MG63 (cell line): ENCODE measurements at places on chromosomes 4 and X. TPM values are rescaled to one million over a fixed set of nuclear protein-coding genes. Genes with fewer than 3 reads are reported as not detected.

HGFAC gene
- 0.53 TPM in 1 of 2 replicates, not detected in the other for total RNA-seq

DNA sequence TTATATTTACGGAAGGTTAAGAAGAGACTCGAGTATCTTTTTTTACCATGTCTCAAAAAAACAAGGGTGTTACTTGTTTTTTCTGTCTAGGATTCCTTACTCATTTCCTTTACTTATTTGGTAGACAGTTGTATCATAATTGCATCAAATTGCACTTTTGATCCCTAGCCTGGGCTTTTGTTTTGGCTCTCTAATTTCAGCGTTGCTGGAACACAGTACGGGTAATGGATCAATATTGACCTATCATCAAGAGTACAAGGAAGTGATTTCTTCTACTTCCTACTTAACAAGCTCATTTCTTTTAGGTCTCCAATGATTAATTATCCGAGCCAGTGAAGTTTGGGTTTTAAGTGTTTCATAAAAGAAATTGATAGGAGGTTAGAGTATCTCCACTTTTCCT lies 16.8 kb downstream of the AIMP1 start:
- DNase-seq: no peak

GRCh38 chr4:109215506-109215905 lies 87.0 kb downstream of the COL25A1 start:
- no peak for DNase-seq

- no peak for DNase-seq
Measured at GRCh38 chr4:15783676-15784075, 5.5 kb downstream of the CD38 start.

GRCh38 chr4:8775751-8776355 lies 95.8 kb downstream of the HMX1 start:
- DNase-seq: no peak

SPANXB1 gene
- total RNA-seq: not detected in 2 replicates

GRCh38 chrX:44953734-44954502 lies 80.9 kb downstream of the KDM6A start:
- no peak for DNase-seq

GRCh38 chr4:85474356-85474755 lies 594 bp upstream of the ARHGAP24 start:
- DNase-seq: no peak

GRCh38 chr4:83128240-83128929 lies 13.9 kb upstream of the PLAC8 start:
- DNase-seq: peak; percentile 17

GRCh38 chrX:7347465-7347864 lies 199.5 kb upstream of the PUDP start:
- no peak for DNase-seq

DNA sequence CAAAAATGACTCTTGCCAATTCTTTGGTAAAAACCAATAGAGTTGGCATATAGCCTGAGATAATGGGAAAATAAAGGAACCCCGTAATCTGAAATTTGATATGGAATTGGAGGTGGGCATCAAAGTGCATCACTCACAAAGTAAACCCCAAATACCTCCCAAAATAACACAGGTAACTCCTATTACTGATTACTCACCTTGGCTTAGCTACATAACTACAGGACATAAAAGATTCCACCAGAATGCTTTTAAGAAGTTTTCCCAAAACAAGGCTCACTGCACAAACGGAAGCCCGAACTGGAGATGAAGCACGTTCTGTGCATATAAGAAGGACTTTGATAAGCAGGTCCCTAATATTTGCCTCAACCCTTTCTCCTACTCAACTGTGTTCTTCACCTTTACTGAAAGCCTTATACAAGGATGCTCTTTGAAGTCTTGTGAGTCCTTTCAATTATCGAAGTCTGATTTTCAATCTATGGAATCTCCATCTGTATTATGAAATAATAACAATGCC lies 14.6 kb upstream of the ANXA10 start:
- no peak for DNase-seq

FGFR3 gene
- total RNA-seq: 0.07 and 8.9 TPM in 2 replicates

DNA sequence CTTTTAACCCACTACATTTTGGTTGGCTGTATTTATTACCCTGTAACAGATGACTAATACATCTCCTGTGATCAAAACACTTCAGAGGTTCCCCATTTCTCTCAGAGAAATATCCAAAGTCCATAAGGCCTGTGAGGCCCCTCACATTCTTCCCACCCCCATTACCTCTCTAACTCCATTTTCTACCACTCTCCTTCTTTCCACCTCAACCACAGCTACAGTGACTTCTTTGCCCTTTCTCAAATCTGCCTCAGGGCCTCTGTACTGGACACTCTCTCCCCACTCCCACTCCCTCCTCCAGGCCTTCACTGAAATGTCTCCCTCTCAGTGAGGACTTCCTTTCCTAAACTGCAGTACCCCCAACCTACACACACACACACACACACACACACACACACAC lies 8.4 kb upstream of the TMEM144 start:
- no peak for DNase-seq

DNA sequence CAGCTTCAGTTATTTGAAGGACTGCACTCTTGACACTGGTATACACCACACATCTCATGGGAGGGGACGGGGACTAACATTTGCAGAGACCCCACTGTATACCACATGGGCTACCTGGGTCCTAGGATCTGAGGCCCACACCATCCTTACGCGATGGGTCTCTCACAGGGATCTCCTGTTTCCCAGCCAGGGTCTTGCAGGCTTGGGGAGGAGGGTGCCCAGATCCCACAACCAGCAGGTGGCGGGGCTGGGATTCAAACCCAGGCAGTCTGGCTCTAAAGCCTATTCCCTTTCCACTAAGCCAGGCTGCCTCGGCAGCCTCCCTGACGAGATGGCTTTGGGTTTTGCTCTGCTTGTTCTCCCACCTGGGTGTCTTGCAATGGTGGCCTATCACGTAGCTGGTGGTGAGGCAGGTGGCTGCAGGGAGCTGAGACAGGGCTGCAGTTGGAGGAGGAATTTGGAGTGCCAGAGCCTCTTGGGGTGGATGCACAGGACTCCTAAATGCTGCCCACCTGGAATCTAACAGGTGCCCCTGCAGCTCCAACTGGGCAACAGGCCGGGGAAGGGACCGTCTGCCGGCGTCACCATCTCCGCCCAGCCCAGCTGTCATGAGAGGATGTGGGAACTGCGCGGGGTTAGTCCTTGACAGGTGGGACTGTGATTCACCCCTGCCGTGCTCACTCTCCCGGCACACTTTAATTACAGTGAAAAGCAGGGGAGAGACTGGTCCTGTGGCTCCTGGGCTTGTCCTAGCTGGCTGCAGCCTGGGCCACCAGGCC lies 110.7 kb downstream of the PSAPL1 start:
- DNase-seq: no peak

- DNase-seq: peak; percentile 71
Measured at GRCh38 chr4:7630568-7631287, 196.0 kb upstream of the PSAPL1 start.

DNA sequence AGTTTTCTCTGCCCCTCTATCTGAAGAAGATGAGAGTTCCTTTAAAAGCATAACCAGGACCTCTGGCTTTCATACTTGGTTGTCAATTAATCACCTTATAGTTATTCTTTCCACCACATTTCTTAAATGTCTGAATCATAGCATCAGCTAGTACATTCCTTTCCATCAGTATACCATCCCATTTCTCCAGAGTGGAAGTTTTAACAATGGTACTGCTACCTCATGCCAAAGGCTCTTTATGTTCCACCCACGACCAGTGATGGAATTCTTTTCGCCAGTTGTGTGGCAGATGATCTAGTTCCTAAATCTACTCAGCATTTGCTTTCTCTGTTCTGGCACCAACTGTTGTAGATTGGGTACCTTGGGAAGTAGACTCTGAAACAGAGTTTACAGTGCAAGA lies 379.8 kb downstream of the ZNF674 start:
- peak; percentile 57 for DNase-seq

DNA sequence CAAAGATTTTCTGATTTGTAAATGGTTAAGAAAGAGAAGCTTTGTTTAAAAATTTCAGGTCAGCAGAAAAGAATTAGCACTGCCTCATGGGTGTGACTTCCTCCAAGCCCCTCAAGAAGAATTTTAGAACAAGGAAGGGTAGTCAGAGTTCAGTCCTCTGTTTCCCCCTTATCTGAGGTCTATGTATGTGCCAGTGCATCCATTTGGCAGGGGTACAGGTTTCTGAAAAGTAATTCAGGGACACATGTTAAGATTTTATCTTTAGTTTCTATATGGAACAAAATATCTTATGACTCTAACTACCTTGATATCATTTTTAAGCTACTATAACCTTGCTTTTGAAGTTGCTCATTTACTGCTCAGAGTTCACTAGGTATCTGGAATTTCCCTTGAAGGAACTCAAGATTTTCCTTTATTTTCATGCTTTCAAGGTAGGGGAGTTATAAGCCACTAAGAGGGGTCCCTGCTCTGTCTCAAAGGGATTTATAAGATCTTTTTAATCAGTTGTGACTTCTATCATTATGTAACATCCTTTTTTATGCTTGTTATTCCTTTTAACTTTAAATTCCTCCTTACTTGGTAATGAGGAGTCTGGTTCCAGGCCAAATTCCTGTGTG lies 24.4 kb upstream of the PLK4 start:
- no peak for DNase-seq

GRCh38 chr4:36716874-36717273 lies 435.5 kb downstream of the DTHD1 start:
- no peak for DNase-seq

C4orf46 gene
- 96.1 and 152 TPM in 2 replicates for total RNA-seq

MAGEC3 gene
- total RNA-seq: not detected in 2 replicates

CENPU gene
- total RNA-seq: 42.4 and 46.1 TPM in 2 replicates

GRCh38 chr4:107246761-107247160 lies 210.6 kb upstream of the DKK2 start:
- no peak for DNase-seq

- DNase-seq: no peak
Measured at GRCh38 chr4:152150214-152150613, 385.7 kb downstream of the FBXW7 start.

DNA sequence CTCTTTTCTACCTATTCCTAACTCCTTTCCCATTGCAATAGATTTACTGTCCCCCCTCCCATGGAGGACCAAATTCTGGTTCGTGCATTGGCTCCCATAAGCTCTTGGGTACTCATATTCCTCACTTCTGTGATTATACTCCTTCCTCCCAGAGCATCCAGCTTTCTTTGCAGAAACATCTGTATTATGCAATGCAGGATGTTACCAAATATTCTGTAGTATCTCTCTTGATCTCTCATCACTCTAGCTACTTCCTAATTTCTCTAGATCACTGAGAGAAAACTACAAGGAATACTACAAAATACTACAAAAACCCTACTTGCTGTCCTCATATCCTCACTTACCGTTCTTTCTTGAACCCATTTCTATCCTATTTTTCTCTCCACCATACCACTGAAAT lies 395.9 kb upstream of the HS3ST1 start:
- no peak for DNase-seq

RASGEF1B gene
- 0.53 TPM in 1 of 2 replicates, not detected in the other for total RNA-seq

GNL3L gene
- total RNA-seq: 11.0 and 11.8 TPM in 2 replicates

GRCh38 chr4:5631352-5632065 lies 76.8 kb downstream of the EVC2 start:
- DNase-seq: no peak

DNA sequence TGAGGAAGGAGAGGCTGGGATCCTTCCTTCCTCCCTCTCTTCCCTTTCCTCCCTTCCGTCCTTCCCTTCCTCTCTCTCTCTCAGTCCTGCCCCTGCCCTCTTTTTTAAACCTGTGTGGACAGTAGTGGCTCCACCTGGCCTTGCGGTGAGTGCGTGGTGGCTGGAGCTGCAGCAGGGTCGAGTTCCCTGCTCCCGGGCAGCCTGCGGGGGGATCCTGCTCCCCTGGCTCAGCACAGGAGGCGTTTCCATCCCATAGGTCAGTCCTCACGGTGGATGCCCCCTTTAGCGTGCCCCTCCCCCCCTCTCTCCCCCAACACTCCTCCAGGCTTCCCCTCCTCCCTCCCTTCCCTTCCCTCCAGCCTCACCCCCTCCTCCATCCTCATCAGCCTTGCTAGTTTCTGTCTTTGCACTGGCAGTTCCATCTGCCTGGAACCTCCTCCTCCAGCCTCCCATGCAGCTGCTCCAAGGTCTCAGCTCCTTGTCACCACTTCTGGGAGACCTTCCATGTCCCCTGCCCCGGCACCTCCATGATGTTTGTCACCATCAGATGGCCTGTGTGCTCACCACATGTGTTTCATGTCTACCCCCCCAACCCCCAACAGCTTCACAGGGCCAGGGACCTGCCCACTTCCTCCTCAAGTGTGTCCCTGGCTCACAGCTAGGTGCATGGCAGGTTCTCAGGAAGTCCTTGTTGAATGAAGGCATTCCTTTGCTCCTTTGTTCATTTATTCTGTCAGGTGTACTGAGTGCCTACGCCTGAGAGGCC lies 68.4 kb downstream of the PSAPL1 start:
- DNase-seq: no peak

GRCh38 chr4:47788126-47788525 lies 49.7 kb downstream of the CORIN start:
- no peak for DNase-seq

GRCh38 chr4:53012738-53013137 lies 150.6 kb downstream of the RASL11B start:
- no peak for DNase-seq

GAK gene
- 57.1 and 67.9 TPM in 2 replicates for total RNA-seq

MAGEC1 gene
- total RNA-seq: not detected in 2 replicates

ZNF630 gene
- not detected in 2 replicates for total RNA-seq

DNA sequence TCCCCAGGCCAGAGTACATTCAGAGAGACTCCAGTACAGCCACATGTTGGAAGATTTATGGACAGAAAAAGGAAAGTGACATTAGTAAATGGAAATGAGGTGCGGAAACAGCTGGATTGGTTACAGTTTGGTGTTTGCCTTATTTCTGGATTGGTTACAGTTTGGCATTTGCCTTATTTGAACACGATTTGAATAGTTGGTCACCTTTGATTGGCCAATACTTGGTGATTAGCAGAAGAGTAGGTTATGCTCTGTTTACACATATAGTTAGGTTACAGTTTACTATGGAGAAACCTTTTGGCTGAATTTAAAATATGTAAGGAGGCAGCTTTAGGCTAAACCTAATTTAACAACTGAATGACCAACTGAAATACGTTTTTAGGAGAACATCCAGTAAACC lies 173.7 kb downstream of the AASDH start:
- DNase-seq: no peak

GLOD5 gene
- not detected in 2 replicates for total RNA-seq

DNA sequence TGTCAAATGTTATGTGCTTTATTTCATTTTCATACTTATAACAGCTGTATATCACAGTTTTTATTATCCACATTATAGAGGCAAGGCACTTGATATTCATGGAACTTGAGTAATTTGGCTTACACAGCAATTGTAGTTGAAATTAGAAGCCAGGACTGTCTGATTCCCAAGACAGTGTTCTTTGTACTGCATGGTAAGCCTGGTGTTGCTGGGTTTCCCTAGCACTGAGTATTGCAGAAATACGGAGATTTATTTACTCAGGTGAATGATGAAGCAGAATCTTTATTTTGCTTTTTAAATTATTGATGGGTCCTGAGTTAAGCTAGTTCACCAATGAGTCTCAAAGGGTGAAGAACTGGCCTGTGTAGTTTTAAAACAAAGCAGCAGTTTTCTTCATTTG lies 70.0 kb downstream of the UGT8 start:
- DNase-seq: no peak
